NCI-H1930 (cell line): ENCODE measurements at places on chromosomes 4 and X.

GRCh38 chr4:122140834-122141233 is 11.3 kb upstream of the BLTP1 start:
- no peak for DNase-seq

DNA sequence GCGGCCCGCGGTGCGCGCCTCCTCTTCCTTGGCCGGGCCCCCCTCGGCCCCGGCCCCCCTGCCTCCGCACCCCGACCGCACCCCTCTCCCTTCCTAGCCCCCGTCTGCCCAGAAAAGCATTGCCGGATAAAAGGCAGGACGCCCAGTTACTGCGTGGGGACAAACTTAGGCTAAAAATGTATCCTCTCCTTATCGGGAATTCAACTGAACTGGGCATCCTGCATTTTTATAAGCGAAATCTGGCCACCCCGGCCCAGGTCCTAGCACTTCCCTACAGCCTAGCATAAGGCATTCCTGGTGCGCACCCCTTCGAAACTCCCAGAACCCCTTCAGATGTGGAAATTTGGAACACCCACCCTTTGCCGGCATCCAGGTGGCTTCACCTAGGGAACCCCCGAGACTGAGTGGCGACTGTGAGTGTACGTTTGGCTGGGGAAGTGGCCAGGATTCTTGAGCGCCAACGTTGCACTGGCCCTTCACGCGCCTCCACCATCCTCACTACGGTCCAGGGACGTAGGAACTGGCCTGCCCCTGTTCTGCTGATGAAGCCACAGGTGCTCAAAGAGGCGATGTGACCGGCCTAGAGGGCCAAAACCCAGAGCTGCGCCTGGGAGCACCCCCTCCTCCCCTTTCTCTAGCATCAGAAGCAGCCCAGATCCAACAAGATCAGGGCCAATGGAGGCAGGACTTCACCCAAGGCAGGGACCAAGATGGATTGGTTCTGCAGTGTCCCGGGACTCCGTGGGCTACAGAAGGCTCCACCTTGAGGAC is 5.7 kb upstream of the RNF4 start:
- no peak for DNase-seq

GRCh38 chr4:132792310-132792709 is 356.8 kb upstream of the PCDH10 start:
- no peak for DNase-seq

- no peak for DNase-seq
Observed at GRCh38 chr4:155757745-155758265, 1.0 kb upstream of the GUCY1B1 start.

- DNase-seq = no peak
Observed at GRCh38 chrX:15499976-15500375, 631 bp upstream of the BMX start.

DNA sequence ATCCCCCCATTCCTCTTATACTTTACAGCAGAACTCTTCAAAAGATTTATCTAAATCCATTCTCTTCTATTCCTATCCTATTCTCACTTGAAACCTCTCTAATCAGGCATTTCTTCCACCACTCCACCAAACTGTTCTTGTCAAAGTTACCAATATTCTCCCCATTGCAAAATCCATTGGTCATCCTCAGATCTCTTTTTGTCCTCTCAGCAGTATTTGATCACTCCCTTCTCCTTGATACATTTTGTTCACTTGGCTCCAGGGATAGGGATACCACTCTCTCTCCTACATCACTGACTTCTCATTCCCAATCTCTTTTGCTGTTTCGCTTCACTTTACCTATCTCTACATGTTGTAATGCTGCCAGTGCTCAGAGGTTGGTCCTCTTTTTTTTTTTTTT is 2.8 kb upstream of the MTMR8 start:
- DNase-seq = no peak

- no peak for DNase-seq
Observed at GRCh38 chrX:22135171-22135711, 103.1 kb downstream of the PHEX start.
